ENCODE measurements at places on chromosomes 1 and 21. TPM values are rescaled to one million over a fixed set of nuclear protein-coding genes. Genes with fewer than 3 reads are reported as not detected.

The HSD3B1 gene
- total RNA-seq, result not detected

The GBP1 gene
- total RNA-seq, result 7.4 TPM

The SORT1 gene
- 11.6 TPM for total RNA-seq

The TMEM82 gene
- total RNA-seq, result not detected

The TBX15 gene
- under 0.01 TPM for total RNA-seq

The CCDC28B gene
- total RNA-seq, result 15.5 TPM

The HFM1 gene
- 0.20 TPM for total RNA-seq

The REG4 gene
- not detected for total RNA-seq

The CELA3A gene
- total RNA-seq, result not detected

The CLCA2 gene
- not detected for total RNA-seq

The ADAMTSL4 gene
- 0.22 TPM for total RNA-seq

The EPB41 gene
- total RNA-seq, result 17.2 TPM

The SLAMF9 gene
- not detected for total RNA-seq

The DAB1 gene
- not detected for total RNA-seq

The PLA2G2D gene
- total RNA-seq, result not detected

The WNT9A gene
- 0.87 TPM for total RNA-seq

The CCDC30 gene
- total RNA-seq, result 0.40 TPM

The C1orf141 gene
- total RNA-seq, result not detected

The S100A7A gene
- not detected for total RNA-seq

The KISS1 gene
- total RNA-seq, result 0.22 TPM

The SMIM11 gene
- 6.1 TPM for total RNA-seq

The KRTAP19-6 gene
- not detected for total RNA-seq

The FBLIM1 gene
- total RNA-seq, result 128 TPM

The TCHH gene
- total RNA-seq, result 0.20 TPM

The TMPRSS15 gene
- total RNA-seq, result not detected

The LPAR3 gene
- total RNA-seq, result not detected

The MAN1C1 gene
- total RNA-seq, result 0.79 TPM

The FAM177B gene
- not detected for total RNA-seq

The TXNIP gene
- total RNA-seq, result 81.9 TPM
